ENCODE measurements at places on chromosomes 5 and 9. TPM values are rescaled to one million over a fixed set of nuclear protein-coding genes. Genes with fewer than 3 reads are reported as not detected.

Gene SLC6A7
- total RNA-seq, result not detected

Gene SSNA1
- 105 TPM for total RNA-seq

Gene PCDHA9
- not detected for total RNA-seq

Gene SLC45A2
- not detected for total RNA-seq

Gene PCDHA1
- total RNA-seq, result not detected

Gene TRIM36
- total RNA-seq, result 0.13 TPM

Gene CDKN2B-AS1
- total RNA-seq, result 4.1 TPM
